ENCODE measurements at places on chromosomes 4 and X.

DNA sequence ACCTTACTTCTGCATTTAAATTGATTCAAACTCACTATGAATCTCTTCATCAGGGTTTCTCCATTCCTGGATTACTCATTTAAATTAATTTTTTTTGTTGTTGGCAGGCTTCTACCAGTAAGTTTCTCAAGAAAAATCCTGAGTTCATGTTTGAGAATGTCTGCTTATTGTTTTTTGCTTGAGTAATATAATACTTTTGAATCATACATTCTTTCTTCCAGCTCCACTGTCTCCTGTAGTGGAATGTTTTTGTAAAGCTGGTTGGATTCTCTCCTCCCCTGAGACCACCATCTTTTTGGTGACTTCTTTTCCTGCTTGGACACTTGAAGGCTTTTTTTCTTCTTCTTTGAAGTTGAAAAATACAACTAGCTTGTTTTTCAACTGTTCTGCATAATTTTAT is 4.3 kb upstream of the MID1IP1 start:
- DNase-seq: no peak

DNA sequence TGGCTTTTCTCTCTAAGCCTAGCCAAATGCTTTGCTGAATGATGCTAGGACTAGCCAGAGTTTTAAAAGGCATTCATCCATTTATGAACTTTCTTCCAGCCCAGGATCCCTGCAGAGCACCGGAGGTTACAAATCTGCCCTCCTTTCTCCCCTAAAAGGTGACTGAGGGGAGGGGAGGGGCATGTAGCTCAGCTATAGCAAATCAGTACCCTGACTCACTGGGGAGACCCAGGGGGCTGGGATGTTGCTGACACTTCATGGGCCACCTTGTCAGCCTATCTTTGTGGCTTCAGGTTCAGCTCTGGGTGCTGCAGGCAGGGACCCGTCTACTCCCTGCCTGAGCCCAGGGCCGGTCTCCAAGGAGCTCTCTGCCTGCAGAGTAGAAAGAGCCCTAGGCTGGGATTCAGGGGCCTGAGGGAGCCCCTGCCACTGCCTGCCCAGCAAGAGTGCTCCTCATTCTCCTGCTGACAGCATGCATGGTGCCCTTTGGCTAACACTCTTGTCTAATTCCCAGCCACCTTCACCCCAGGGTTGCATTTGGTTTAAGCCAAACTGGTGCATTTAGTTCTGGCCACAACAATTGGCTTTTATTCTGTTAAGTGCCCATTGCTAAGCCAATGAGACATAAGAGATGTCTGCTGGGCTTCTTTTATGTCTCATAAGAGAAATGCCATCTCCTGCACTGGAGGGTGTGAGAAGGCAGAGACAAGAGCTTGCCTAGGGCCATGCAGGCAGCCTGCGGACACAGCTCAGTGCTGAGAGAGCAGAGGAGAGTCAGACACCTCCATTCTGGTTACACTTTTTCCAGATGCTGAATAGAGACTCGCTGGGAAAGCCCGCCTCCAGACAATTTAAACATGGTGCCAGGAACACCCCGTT is 11.9 kb upstream of the UBA6 start:
- DNase-seq: no peak

DNA sequence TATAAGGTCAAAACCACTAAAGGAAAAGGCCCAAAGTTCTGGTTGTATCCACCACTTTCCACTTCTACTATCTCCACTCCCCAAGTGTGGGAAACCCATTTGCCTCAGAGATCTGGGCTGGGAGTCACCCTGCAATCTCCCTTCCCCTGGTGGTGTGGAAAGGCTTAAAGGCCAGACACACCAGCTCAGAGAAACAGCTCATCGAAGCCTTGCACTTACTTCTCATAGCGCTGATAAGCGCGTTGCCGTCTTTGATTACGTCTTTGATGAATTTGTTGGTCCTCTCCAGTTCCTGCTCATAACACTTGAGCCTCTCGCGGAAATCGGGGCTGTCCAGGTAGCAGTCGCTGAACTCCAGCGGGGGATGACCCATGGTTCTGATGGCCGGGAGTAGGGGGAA is 647 bp downstream of the OPHN1 start:
- no peak for DNase-seq

- no peak for DNase-seq
These were observed 60.9 kb upstream of the SMAD1 start for GRCh38 chr4:145420595-145421214.

Data from iPS-NIHi11 (cell line).